Activated CD4-positive, alpha-beta T cell treated with anti-CD3 and anti-CD28 coated beads for 24 hours (primary cell): ENCODE measurements at places on chromosomes 7 and 10.

DNA sequence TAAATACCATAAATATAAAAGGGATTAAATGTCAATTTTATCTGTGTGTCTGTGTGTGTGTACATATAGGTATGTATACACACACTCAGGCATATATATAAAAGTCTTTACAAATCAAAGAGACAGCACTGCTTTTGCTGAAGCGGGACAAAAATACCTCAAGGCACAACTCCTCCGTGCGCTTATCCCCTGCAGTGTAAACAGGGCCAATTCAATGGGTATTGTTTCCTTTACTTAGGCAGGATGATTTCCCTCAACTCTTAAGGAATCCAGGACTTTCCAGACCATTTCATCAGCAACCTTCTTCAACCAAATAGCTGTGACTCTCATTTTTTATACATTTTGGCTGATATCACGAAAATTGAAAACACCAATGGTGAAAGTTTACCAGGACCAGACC, 227.7 kb downstream of the CRPPA start:
- DNase-seq: no peak

DNA sequence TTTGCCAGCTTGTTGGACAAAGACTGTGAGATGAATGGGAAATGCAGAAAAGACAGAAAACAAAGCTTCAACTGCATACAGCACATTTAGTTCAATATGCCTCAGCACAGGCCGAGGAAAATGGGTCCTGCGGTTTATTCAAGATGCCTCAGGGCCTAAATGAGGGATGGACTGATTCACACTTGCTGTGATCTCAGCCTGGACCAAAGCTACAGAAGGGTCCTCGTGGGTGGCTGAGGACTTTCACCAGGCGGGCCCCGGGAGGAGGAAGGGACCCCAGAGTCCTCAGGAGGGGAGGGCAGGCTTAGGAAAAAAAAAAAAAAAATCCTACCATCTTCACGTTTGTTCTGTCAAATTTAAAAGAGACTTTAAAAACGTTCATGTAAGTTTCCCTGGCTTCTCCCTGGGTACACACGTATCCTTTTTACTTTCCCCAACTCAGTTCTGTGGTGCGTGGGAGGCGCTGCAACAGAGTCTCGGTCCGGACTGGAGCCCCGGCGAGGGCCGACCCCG, 624 bp upstream of the ZNF783 start:
- no peak for DNase-seq

GRCh38 chr7:102413091-102413490, 16.9 kb downstream of the PRKRIP1 start:
- no peak for DNase-seq

DNA sequence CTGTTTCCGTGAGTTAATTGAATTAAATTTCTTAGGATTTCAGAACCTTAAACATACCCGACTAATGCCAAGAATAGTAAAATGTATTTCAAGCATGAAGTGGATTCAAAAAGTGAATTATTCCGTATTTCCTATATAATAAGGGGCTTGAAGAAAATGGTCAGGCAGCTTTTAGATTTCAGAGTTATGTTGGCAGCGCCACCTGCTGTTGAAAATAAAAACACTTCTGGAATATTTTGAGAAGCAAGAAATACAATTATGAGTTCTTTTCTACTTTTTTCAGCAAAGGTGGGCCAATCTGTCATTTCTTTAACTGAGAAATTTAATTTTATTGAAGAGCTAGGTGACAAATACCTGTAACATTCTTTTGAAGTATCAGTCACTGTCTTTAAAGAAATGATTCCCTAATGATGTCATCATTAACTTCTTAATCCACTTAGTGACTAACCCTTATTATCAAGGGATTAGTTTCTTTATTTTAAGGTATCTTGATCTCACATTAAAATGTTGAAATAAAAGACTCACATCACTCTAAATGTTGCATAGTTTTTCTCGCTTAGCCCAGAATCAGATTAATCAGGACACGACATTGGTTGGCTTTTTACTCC, 36.6 kb upstream of the AGR3 start:
- no peak for DNase-seq

DNA sequence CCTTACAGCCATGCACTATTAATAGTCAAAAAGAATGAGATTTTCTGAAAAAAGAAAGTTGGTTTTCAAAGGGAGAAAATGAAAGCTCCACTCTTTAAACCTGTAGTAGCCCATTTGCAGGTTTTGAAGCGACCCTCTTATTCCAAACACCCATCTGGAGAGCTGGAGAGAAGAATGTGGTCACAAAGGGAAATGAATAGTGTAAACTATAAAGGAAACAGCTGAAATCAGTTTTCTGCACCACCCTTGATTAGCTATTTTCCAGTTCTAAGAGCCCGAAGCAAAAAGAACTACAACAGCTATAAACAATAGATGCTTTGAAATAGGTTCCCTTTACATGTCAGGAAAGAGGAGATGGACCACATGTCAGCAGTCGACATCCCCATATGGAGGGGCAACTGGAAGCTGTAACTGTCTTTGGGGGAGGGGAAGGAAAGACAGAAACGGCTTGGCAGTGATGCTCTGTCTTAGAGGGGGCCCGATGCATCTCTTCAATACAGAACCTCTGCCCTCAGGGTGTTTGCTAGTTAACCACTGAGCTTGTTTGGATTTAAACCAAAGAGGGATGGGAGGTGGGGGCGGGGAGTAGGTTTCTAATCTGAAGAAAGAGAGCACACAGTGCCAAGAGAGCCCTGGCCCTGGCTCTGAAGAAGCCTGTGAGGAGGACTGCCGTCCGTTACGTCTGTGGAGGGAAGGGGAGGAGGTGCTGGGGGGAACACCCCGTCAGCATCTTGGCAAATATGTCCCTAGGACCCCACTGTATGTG, 55.3 kb downstream of the CPVL start:
- no peak for DNase-seq

DNA sequence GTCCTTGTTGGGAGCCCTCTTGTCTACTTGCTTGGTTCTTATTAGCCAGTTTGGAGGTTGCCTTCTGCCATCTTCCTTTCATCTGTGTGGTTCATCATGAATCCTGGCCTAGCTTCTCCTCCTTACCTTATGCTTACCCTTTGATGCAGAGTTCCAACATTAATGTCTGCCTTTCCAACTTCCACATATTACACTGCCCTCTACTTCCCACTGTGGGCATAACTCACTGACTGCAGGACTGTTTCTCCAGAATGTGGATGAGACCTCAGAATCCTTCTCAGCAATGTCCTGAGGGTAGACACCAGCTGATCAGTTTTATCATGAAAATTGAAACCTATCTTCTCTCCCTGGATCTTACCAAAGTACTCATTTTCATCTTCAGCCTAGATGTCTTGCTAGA, 491.0 kb downstream of the LRMDA start:
- DNase-seq: no peak

- no peak for DNase-seq
Measured at GRCh38 chr10:128526791-128527375, 400.7 kb upstream of the MKI67 start.

- no peak for DNase-seq
Measured at GRCh38 chr7:51310131-51310583, 6.5 kb downstream of the COBL start.

DNA sequence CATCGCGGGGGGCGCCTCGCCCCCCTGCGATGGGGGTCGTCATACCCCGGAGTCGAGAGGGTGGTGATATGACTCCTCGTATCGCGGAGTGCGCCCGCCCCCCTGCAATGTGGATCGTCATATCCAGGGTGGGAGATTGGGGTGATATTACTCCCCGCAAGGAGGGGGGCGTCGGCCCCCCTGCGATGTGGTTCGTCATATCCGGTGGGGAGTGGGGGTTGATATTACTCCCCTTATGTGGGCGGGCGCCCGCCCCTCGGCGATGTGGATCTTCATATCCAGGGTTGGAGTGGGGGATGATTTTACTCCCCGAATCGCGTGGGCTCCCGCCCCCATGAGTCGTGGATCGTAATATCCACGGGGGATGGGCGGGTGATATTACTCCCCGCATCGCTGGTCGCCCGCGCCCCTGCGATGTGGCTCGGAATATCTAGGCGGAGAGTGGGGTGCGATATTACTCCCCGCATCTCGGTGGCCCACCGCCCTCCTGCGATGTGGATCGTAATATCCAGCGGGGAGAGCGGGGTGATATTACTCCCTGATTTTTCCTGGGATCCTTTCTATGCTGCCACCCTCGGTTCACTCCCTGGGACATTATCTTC, 36.9 kb downstream of the MEIG1 start:
- no peak for DNase-seq

DNA sequence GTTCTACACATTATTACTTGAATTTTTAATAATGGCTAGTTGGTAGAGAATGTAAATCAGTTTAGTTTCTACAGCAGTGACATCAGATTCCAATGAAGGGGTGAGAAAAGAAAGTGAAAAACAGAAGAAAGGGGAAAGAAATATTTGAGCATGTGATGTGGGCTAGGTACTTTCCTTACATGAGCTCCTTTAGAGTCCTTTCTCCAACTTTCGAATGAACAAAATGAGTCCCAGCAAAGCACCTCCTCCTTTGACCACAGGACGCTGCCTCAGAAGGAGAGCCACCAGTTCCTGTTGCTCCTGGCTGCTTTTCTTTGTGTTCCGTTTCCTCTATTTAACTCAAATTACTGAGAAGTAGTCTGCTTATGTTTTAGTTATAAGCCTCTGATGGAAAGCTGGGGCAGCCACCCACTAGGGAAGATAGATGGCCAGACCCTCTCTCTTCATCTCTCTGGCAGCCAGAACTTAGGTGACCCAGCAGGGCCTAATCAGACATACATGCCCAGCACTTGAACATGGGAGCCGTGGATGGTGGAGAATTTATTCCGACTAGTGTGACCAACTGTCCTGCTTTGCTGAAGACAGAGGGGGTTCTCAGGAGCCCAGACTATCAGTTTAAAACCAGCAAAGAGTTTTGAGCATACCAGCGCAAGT, 82.4 kb upstream of the NME8 start:
- no peak for DNase-seq

GRCh38 chr10:98016772-98017475, 13.5 kb downstream of the CRTAC1 start:
- no peak for DNase-seq

DNA sequence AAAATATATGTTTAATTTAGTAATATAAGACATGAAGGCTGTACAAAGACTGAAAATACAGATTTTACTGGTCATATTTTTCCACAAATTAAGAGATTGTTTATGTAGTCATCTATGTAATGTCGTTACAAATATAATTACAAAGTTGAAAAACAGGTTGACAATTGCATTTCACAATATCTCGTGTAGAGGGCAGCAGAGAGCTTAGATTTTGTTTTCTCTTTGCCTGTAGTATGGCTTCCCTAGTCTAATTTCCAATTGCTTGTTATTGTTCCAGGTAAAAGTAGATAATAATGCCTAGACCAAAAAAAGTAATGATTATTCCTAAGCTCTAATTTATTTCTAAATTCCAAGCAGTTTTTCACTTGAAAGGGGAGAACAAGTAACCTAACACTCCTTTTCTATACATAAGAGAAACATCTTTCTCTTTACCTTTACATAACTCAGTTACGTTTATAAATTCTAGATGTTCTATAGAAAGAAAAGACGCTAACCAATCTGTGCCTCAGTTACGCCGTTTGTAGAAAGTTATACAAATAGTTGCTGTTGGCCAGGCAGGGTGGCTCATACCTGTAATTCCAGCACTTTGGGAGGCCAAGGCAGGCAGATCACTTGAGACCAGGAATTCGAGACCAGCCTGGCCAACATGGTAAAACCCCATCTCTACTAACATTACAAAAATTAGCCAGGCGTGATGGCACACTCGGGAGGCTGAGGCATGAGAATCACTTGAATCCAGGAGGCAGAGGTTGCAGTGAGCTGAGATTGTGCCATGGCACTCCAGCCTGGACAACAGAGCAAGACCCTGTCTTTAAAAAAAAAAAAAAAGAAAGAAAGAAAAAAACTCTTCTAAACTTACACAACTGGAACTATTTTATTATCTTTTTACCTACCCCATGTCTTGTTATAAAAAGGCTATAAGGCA, 30.0 kb downstream of the NET1 start:
- peak; percentile 26 for DNase-seq

GRCh38 chr10:79223091-79224048, 123.9 kb upstream of the PPIF start:
- no peak for DNase-seq

GRCh38 chr7:43353902-43354301, 229.0 kb upstream of the STK17A start:
- DNase-seq: no peak

GRCh38 chr7:138460649-138461607, 869 bp downstream of the TRIM24 start:
- peak; percentile 38 for DNase-seq

DNA sequence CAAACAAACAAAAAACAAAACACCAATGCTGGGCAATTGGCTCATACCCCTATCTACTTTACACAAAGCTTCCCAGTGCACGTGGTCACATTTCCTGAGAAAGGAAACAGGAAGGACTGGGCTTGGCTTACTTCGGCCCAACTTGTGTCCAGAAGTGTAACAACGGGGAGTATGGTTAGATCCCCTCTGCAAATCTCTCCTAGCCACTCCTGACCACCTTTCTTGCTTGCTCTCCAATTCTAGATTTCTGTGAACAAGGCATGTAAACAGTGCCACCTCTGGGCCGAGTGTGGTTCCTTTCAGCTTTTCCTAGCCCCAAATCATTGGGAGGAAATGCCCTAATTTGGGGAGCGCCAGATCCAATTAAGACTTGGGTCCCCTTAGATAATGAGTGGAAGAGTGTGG, 21.0 kb upstream of the FRAT2 start:
- DNase-seq: no peak

DNA sequence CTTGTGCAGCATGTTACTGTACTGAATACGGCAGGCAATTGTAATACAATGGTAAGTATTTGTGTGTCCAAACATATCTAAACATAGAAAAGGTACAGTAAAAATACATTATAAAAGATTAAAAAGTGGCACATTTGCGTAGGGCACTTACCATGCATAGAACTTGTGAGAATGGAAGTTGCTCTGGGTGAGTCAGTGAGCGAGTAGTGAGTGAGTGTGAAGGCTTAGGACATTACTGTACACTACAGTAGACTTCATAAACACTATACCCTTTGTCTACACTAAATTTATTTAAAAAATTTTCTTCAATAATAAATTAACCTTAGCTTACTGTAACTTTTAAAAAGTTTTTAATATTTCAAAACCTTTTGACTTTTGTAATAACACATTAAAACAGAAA, 37.5 kb downstream of the BPGM start:
- no peak for DNase-seq

GRCh38 chr10:100718197-100718742, 27.1 kb upstream of the PAX2 start:
- DNase-seq: no peak
